ENCODE measurements at places on chromosomes 16 and 17.

DNA sequence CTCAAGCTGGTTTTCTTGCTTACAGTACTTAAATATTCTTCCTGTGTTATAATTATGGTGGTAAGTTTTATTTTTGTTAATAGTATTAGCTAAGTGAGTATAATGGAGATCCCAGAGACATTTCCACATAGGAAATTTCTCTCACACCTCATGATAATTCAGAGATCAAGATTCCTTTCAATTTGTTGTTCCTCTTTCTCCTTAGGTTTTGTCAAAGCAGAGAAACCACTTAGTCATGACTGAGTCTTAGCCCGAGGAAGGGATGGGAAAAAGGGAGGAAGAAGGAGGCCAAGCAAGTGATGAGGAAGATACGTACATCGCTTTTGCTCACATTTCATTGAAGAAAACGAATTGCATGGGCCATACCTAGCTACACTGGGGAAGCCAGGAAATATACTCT lies 18.4 kb downstream of the ESRP2 start:
- DNase-seq = no peak

DNA sequence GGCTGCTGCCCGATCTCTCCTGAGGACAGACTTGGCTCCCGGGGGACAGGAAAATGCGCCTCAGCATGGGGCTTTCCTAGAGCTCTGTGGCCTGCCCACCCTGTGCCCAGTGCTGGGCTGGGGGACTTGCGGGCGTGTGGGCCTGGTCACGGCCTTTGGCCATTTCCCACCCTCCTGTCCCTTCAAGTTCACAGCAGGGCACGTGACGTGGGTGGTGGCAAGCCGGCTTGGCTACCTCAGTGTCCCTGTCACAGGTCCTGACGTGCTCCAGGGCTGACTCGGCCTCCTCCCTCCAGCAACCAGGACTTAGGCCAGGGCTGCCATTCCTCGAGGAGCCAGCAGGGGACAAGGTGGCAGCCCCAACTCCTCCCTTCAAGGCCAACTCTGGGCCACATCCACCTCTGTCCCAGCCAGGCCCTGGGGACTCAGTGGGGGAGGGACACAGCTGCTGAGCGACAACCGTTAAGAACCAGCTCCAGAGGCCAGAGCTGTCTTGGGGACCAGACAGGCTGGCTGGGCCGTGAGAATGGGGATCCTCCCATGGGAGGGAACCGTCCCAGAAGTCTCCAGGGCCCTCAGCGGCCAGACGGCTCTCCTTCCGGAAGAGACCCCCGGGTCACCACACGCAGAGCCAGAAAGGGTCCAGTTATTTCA lies 981 bp upstream of the UNC13D start:
- no peak for DNase-seq

DNA sequence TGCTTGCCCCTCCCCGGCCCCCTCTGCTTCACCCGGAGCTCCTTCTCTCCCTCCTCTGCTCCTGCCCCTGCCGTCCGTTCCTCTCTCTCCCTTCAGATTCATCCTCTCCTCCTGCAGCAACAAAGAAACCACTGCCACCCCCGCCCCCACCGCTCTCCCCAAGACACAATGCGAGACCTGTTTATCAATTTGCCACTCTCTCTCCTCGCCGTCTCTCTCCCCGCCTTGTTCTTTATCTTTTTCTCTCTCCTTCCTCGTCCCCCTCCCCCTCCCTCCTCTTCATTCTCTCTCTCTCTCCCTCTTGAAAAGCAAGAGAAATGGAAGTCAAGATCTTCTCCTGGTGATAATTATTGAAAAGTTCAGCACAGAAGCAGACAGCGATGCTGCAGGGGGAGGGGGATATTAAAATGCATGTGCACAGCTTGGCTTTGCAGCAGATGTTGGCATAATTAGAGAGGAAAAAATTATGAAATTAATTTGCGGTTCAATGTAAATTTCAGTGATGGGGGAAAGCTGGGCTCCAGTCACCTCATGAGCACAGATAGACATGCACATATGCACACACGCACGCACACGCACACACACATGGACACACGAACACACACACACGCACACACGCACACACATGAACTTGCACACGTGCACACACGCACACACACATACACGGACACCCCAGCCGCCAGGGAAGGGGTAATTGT lies 58.1 kb upstream of the CBFA2T3 start:
- no peak for DNase-seq

- DNase-seq = peak; percentile 14
Measured at GRCh38 chr17:44203731-44204440, 4.2 kb upstream of the ATXN7L3 start.

- DNase-seq = no peak
Measured at GRCh38 chr16:67482233-67482924, 968 bp downstream of the AGRP start.

DNA sequence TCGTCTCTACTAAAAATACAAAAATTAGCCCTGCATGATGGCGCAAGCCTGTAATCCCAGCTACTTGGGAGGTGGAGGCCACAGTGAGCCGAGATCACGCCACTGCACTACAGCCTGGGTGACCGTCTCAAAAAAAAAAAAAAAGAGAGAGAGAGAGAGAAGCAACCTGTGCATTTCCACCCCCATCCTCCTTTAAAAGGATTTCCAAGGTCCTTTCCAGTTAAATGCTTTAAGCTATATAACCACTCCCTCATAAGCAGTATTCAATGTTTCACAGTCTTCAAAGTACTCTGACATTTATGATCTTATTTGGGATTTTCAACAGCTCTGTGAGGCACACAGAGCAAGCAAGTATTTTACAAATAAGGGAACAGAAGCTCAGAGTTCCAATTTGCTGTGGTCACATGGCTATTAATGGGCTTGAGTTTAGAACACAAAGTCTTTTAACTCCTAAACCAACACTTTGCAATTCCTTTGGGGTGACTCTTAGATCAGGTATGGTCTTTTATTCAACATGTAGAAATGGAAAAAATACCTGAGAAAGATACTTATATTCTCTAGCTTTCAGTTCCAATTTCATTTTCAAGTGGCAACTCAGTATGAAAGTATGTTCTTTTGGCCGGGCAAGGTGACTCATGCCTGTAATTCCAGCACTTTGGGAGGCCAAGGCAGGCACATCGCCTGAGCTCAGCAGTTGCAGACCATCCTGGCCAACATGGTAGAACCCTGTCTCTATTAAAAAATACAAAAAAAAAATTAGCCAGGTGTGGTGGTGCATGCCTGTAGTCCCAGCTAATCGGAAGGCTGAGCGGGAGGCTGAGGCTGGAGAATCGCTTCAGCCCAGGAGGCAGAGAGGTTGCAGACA lies 31.3 kb downstream of the SPOP start:
- no peak for DNase-seq

DNA sequence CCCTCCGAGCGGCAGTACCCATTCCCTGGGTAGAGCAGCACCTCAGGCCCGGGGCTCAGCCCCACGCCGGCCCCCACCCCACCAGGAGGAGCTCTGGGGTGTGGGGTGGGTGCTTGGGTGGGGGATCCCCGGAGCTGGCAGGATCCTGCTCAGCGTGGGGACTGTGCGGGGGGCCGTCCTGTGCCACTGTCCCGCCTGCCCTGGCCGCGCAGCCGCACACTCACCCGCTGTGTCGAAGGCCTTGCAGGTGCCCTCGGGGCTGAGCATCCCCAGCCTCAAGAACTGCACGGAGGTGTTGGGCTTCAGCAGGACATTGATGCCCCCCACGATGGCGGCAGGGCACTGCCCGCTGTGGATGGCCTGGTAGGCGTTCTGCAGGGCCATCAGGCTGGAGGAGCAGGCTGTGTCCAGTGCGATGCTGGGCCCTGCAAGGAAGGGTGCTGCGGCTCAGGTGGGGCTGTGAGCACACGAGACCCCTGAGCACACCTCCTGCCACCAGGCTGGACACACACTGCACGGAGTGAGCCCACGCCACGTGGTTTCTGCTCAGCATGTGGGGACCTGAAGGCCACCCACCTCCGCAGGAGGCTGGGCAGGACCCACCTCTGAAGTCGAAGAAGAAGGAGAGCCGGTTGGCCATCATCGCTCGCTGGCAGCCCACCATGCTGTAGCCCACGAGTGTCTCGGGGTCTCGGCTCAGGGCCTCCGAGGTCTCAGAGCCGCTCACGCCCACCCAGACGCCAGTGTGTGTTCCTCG lies 4.9 kb downstream of the FASN start:
- DNase-seq = no peak

GRCh38 chr16:46845952-46846351 lies 15.0 kb upstream of the C16orf87 start:
- no peak for DNase-seq

- no peak for DNase-seq
Measured at GRCh38 chr16:66891360-66891759, 11.0 kb downstream of the PDP2 start.

DNA sequence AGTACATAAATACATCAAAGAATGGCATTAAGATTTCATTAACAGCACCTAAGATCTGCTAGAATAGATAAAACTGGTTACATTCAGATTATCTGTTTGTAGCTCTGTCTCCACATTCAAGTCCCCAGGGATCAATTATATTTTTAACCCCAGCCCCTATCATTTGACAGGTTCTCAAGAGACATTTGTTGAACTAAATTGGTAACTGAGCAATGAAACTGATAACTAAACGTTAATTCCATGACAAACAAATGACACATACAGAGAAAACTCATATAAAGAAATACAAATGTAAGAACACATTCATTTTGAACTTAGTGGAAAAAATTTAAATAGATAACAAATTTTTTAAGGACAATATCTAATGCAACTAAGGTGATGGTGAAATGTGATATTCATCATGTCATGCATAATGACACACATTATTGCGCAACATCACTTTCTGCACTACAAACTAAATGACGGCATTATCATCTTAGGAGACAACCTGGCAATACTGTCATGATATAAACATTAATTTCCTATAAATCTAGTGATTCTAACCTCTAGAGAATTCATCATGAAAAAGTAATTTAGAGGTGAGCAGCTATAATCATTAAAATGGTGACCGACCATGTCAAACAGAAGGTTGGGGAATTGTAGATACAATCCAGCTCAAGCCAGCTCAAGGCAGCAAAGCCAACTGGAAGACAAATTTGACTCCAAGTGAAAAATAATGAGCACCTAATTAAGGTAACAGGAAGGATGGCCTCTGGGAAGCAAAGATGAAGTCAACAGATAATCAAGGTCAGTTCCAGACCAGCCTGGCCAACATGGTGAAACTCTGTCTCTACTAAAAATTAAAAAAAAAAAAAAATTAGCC lies 9.5 kb downstream of the ARHGAP17 start:
- no peak for DNase-seq

- no peak for DNase-seq
Measured at GRCh38 chr17:39923836-39924690, 3.3 kb downstream of the ORMDL3 start.

GRCh38 chr17:8100763-8101162 lies 13.2 kb upstream of the ALOX12B start:
- no peak for DNase-seq

- no peak for DNase-seq
Measured at GRCh38 chr16:65373097-65373496, 251.2 kb upstream of the CDH11 start.

DNA sequence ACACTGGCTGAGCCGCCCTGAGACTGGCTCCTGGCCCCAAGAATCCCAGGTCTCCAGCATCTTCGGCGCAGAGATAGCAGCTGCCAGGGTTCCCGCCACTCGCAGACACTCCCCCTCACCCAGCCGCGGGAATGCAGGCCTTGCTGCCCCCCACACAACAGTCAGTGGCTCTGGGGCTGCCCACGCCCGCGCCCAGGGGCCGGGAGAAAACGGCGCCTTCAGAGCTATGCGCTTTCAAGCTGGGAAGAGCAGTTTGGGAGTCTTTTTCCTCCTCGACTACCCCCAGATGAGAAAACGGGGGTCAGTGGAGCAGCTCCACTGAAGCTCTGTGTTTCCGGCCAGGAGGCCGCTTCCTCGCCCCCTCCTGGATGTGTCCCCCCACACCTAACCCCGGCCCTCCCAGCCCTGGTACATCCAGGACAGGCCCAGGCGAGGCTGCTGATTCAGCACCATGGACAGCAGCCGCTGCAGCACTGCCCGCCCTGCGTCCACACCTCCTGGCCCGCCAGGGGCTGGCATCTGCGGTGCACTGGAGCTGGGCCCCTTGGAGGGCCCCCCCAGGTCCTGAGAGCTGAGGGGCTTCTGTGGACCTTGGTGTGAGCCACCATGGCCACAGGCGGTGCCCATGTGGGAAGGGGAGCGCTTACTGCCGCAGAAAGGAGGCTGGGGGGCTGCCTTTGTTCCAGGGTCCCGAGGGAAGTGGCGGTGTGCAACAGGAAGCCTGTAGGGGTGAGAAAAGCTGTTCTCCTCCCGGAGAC lies 35.7 kb downstream of the CACNA1H start:
- no peak for DNase-seq

GRCh38 chr17:50565402-50566350 lies 5.2 kb downstream of the CACNA1G start:
- no peak for DNase-seq

GRCh38 chr17:2232244-2232638 lies 71.3 kb downstream of the SMG6 start:
- DNase-seq = no peak

DNA sequence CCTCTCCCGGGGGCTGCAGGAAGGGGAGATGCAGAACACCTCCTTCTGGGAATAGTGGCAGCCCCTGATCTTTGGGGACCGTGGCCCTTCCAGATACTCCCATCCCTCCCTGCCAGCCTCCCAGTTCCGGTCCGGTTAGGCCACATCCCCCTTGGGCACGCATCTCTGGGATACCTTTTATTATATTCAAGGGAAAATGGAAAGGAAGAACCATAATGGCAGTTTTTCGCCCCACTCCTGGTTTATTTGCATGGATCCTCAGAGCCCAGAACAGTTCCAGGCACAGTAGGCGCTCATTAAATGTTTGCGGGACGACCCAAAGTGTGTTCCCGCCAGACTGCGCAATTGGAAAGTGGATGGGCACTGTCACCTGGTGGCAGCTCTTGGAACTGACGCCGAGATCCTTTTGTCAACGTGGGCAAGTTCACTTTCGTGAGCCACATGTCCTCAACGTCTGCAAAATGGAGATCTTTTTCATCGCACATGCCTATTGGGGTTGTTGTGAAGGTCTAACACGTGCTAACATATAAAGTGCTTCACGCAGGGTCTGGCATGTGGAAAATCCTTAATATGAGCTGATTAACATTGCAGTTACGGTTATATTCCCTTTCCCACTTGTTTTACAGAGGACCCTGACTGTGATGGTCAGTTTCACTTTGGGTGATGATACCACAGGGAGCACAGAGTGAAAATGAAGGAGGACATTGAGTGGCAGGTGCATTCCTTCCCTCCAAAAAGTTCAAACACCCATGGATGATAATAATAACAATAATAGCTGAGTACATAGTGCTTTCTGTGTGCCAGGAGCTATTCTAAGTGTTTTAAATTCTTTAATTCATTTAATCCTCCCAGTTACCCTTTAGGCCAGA lies 1.7 kb upstream of the GPRC5B start:
- peak; percentile 34 for DNase-seq

Data from NCI-H446 treated with DMSO at 0.1 percent for 48 hours (cell line).